Stimulated activated CD8-positive, alpha-beta memory T cell treated with anti-CD3 and anti-CD28 coated beads, Interleukin-7, amount 100 ng/mL, for 1 hour (primary cell): ENCODE measurements at places on chromosomes 5 and 9.

GRCh38 chr5:173853370-173854131 is 34.6 kb upstream of the CPEB4 start:
- DNase-seq: no peak

- DNase-seq: no peak
Measured at GRCh38 chr5:113250341-113250953, 184.3 kb downstream of the TSSK1B start.

DNA sequence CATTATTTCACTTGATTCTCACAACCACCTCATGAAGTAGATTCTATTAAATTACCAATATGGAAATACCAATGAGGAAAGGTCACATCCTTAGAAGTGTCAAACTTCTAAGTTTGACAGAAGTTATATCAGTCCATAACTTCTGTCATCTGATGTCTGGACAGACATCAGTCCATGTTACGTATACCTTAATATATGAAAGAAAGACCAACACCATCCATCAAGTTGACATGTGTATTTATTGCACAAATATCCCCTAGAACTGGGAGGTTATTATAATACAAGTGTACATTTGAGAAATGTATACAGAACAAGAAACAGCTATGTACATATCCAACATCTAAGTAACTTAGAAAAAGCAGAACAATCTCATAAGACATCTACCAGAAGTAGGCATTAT is 6.5 kb upstream of the RAPGEF6 start:
- DNase-seq: no peak

DNA sequence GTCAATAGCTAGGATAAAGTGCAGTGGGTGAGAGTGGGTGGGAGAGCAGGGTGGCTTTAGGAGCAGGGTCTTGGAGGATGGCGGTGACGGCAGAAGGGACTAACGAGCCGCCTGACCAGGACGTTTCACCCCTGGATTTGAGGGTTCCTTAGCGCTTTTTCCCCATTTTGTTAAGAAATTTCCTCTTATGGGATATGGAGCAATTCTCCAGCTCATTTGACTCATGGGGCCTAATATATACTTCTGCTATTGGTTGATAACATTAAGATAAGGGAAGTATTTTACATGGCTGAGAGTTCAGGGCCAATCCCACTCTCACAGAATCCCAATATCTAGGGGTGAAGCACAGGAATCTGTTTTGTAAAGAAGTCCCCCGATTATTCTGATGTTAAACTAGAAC is 17.6 kb downstream of the CD180 start:
- DNase-seq: no peak

DNA sequence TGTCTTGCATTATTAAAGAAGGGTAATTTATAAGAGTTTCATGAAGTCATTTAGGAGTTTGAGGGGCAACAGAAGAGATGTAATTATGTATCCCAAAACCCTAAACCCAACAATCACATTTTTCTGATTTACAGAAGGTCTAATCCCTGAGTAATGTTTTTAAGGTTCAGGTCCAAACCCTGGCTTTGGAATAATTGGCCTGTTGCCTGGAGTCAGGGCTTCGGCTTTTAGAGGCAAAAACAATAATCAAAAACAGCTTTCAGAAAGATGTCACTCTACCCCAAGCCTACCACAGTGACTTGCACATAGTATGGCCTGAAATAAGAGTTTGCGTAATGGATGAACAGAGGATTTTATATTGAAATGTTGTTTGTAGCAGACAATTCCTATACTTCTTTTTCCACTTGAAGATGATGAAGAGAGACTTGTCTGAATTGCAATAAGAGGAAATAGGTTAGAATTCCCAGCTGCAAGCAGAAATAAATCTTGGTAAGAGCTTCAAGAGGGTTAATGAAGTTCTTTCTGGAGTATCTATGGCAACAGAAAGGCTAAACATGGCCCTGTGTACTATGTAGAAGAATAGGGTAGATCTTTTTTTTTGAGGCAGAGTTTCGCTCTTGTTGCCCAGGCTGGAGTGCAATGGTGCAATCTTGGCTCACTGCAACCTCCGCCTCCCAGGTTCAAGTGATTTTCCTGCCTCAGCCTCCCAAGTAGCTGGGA is 152.0 kb downstream of the GPBP1 start:
- DNase-seq: no peak

GRCh38 chr5:30104872-30105596 is 1088.5 kb upstream of the CDH6 start:
- DNase-seq: no peak
